Activated T-helper 9 cell treated with anti-CD3 and anti-CD28 coated beads, Interleukin-2, amount 50 U/mL, for 16 hours (primary cell): ENCODE measurements at places on chromosomes 7 and 10.

DNA sequence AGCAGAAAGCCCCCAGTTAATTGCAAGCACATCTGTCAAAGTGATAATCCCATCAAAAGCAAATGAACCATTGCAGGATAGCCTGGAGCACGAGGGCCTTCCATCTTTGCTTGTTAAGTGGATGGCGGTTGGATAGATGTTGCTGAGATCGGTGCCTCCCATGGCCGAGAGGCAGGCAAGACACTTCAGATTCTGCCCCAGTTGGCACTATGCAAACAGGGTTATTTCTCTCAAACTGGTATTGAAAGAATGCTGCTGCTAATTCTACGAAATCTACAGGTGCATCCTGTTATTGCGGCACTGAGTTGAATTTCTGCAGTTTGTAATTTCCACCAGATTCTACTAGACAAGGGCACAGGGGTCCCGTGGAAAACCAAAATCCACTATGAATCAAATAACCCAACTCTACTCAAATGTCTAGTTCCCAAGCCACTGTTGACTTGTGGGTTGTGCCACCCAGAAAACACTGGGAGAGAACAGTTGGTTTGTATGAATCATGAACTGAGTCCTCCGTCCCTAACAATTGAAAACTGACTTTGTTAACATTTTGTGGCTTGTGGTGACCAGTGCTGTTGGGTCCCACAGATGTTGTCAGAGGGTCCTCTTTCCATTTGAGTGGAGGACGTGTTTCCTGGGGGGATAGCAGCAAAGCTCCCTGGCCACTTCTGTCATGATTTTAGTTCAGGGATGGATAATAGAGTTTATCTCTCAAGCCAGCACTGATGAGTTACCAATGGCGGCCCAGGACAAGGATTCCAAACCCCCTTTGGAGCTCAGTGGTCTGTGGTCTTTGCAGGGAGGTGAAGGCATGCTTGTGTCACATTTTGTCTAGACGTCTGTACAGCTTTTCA lies 7.1 kb upstream of the IL2RA start:
- DNase-seq = no peak

DNA sequence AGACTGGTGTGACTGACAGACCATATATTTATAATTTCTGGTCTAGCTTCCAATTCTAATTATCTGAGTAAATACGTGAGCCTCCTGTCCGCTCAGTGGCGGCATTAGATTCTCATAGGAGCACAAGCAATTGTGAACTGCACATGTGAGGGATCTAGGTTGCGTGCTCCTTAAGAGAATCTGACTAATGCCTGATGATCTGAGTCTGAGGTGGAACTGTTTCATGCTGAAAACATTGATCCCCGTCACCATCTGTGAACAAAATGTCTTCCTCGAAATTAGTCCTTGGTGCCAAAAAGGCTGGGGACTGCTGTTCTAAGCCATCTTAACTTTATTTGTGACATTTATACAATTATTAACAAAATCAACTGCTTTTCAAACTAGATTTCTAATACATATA lies 164.7 kb upstream of the MEOX2 start:
- DNase-seq = no peak

DNA sequence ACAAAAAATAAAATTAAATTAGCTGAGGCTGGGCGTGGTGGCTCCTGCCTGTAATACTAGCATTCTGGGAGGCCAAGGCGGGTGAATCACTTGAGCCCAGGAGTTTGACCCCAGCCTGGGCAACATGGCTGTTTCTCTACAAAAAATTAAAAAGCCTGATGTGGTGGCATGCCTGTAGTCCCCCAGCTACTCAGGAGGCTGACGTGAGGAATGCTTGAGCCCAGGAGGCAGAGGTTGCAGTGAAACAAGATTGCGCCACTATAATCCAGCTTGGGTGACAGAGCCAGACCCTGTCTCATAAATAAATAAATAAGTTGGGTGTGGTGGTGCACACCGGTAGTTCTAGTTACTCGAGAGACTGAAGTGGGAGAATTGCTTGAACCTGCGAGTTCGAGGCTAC lies 65.1 kb downstream of the GNA12 start:
- DNase-seq = no peak

GRCh38 chr10:133100706-133101415 lies 13.1 kb downstream of the ADGRA1 start:
- no peak for DNase-seq

DNA sequence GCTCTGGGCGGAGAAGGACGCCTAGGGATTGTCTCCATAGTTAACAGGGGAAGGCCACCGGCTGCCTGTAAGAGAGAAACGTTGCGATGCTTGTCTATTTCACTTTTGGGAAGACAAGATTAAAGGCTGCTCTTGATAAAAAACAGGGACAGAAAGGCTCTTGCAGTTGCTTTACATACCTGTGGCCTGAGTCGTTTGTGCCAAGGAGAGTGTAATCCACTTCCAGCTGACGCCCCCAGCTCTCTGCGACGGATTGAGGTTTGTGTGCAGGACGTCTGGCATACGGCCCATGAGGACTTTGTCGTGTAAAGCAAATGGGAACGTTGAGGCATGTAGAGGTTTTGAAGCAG lies 1.1 kb downstream of the MAP3K8 start:
- no peak for DNase-seq

GRCh38 chr10:127021801-127022200 lies 116.6 kb downstream of the DOCK1 start:
- no peak for DNase-seq
